ENCODE measurements at places on chromosomes 13 and 19.
A peak's percentile ranks its signal among the peaks of the same experiment; 100 is the strongest.

GRCh38 chr13:46721054-46721453, 75.9 kb downstream of the ESD start:
- no peaks in the 10 kb centered on the region for H3K27me3 ChIP-seq
- H3K36me3 ChIP-seq: peaks cover 23% of the 10 kb centered on the region
- no peaks in the 10 kb centered on the region for H3K4me1 ChIP-seq
- no peak overlapping the region for H3K4me3 ChIP-seq
- peak; percentile 65 for DNase-seq

DNA sequence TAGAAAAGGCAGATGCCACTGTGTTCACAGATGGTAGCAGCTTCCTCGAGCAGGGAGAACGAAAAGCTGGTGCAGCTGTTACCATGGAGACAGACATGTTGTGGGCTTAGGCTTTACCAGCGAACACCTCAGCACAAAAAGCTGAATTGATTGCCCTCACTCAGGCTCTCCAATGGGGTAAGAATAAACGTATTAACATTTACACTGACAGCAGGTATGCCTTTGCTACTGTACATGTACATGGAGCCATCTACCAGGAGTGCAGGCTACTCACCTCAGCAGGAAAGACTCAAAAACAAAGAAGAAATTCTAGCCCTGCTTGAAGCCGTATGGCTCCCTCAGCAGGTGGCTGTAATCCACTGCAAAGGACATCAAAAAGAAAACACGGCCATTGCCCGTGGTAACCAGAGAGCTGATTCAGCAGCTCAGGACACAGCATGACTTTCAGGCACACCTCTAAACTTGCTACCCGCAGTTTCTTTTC, 197.7 kb downstream of the ZNF737 start:
- no peak for DNase-seq
- no peaks in the 10 kb centered on the region for H3K4me1 ChIP-seq
- peaks cover 1% of the 10 kb centered on the region for H3K27me3 ChIP-seq

DNA sequence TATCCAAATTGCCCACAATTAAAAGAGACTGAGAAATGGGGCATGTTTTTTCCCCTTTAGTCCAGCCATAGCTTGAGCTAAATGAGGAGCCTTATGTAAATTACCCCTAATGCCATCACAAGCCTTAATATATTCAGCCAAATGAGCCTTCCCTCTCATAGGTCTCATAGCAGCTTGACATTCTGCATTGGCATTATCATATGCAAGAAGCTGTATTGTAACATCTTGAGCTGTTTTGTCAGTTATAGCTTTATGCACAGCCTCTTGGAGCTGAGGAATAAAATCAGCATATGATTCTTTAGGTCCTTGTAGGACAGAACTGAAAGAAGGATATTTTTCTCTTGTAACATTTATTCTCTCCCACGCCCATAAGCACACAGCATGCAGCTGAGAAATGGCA, 153.2 kb downstream of the ZNF486 start:
- no peak overlapping the region for H3K4me3 ChIP-seq
- no peaks in the 10 kb centered on the region for H3K36me3 ChIP-seq
- peaks cover 1% of the 10 kb centered on the region for H3K4me1 ChIP-seq

- no peaks in the 10 kb centered on the region for H3K36me3 ChIP-seq
- no peaks in the 10 kb centered on the region for H3K27me3 ChIP-seq
- DNase-seq: no peak
- no peak overlapping the region for H3K4me3 ChIP-seq
These were observed 429.3 kb downstream of the PCDH20 start for GRCh38 chr13:60986301-60986700.

DNA sequence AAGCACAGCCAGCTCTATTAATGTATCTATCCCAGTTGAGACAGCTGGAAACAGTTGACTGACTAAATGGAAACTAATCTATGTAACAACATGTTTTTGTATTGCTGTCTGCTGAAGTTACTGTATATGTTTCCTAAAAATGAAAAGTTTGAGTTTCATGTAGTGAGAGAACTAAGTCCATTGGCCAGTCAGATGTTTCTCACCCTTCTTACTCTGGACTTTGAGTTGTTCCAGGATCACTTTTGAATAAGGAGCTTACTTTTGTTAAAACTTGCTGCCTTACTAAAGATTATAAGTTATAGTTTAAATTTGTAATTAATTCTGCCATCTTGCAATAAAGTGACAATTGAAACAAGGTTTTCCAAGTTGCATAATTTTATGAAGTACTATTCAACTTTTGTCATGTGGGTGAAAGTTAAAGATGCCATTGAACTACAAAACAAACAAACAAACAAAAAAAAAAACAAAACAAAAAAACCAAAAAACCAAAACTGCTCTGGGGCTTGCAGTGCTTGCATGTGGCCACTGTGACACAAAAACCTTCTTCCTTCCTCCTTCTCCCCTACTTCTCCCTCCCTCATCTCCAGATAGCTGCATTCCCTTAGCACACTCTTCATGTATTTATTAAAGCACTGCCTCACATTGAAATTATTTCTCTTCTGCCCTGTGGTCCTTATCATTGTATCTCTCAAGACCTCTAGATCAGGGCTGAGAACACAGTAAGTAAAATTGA, 15.3 kb downstream of the WDFY2 start:
- no peak for DNase-seq
- H3K27me3 ChIP-seq: no peaks in the 10 kb centered on the region
- peaks cover 27% of the 10 kb centered on the region for H3K4me1 ChIP-seq
- H3K4me3 ChIP-seq: no peak overlapping the region
- peaks cover 13% of the 10 kb centered on the region for H3K36me3 ChIP-seq

DNA sequence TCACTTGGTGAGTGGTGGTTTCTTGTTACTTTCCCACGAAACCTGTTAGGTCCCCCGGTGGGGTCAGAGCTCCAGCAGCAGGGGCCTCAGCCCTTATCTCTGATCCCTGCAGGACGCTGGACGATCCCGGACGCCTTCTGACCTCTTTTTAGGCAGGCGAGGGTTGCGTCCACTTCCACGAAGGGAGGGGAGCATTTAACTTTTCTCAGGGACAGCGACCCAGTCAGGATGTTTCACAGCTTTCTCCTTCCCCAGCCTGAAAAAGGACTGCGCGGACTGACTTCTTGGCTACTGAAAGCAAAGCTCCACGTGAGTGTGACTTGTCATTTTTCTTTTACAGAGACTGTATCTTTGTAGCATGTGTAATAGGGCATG, 692 bp downstream of the ZNF234 start:
- H3K36me3 ChIP-seq: peaks cover 32% of the 10 kb centered on the region
- H3K4me1 ChIP-seq: peaks cover 15% of the 10 kb centered on the region
- peak overlapping the region; percentile 95 for H3K27ac ChIP-seq
- DNase-seq: peak; percentile 8
- H3K4me3 ChIP-seq: peak overlapping the region; percentile 88

GRCh38 chr13:23468811-23469210, 35.3 kb upstream of the SACS start:
- no peak for DNase-seq
- H3K27me3 ChIP-seq: peaks cover 8% of the 10 kb centered on the region
- no peak overlapping the region for H3K4me3 ChIP-seq
- peaks cover 6% of the 10 kb centered on the region for H3K4me1 ChIP-seq

DNA sequence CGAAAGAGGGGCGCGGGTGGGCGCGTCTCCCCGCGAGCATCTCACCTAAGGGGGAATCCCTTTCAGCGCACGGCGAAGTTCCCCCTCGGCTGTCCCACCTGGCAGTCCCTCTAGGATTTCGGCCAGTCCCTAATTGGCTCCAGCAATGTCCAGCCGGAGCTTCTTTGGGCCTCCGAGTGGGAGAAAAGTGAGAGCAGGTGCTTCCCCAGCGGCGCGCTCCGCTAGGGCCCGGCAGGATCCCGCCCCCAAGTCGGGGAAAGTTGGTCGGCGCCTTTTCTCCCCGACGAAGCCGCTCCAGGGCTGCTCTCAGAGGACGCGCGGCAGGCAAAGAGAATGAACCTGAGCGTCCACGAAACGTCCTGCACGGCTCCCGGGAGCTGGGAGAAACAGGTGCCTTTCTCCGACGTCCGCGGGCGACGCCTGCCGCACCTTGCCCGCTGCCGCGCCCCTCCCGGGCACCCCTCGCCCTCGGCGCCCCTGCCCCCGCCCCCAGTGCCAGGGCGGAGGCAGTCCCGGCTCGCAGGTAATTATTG, 366 bp upstream of the KL start:
- peak; percentile 14 for DNase-seq
- H3K27ac ChIP-seq: no peak overlapping the region
- H3K36me3 ChIP-seq: no peaks in the 10 kb centered on the region
- peak overlapping the region; percentile 41 for H3K4me3 ChIP-seq
- H3K4me1 ChIP-seq: peaks cover 12% of the 10 kb centered on the region

GRCh38 chr13:20812890-20813289, 39.1 kb upstream of the EEF1AKMT1 start:
- H3K27me3 ChIP-seq: no peaks in the 10 kb centered on the region
- peaks cover 28% of the 10 kb centered on the region for H3K36me3 ChIP-seq
- no peak for DNase-seq
- peaks cover 4% of the 10 kb centered on the region for H3K4me1 ChIP-seq

DNA sequence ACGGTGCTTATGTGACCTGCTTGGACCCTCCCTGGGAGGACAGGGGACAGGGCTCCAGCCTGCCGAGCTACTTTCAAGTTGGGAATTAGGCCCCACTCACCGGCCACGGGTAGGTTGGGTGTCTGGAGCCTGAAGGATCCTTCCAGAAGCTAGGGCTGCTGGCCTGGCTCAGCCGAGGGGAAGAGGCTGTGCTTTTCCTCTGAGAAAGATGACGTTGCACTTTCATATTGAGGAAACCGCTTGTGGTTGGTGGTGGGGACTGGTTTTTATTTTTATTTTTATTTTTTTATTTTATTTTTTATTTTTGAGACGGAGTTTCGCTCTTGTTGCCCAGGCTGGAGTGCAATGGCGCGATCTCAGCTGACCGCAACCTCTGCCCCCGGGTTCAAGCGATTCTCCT, at the start of gene TMEM150B:
Gene TMEM150B (minus strand): TSS at position 170 of the 400 bp plus-strand sequence. CDS start 4,305 bp downstream, outside the sequence.
- no peak within 1 kb of the TSS for H3K27ac ChIP-seq
- no peak within 1 kb of the TSS for H3K4me3 ChIP-seq
- DNase-seq: no peak
- peaks cover 8% of the 10 kb centered on the region for H3K27me3 ChIP-seq
- H3K4me1 ChIP-seq: no peaks in the 10 kb centered on the region

- no peak overlapping the region for H3K4me3 ChIP-seq
- H3K4me1 ChIP-seq: peaks cover 30% of the 10 kb centered on the region
- H3K36me3 ChIP-seq: no peaks in the 10 kb centered on the region
- H3K27ac ChIP-seq: no peak overlapping the region
- no peak for DNase-seq
- no peaks in the 10 kb centered on the region for H3K27me3 ChIP-seq
These were observed 442.9 kb downstream of the FOXO1 start for GRCh38 chr13:40223585-40223984.

GRCh38 chr13:51613535-51613934, 29.3 kb downstream of the WDFY2 start:
- DNase-seq: no peak
- no peaks in the 10 kb centered on the region for H3K27me3 ChIP-seq
- peaks cover 18% of the 10 kb centered on the region for H3K4me1 ChIP-seq

DNA sequence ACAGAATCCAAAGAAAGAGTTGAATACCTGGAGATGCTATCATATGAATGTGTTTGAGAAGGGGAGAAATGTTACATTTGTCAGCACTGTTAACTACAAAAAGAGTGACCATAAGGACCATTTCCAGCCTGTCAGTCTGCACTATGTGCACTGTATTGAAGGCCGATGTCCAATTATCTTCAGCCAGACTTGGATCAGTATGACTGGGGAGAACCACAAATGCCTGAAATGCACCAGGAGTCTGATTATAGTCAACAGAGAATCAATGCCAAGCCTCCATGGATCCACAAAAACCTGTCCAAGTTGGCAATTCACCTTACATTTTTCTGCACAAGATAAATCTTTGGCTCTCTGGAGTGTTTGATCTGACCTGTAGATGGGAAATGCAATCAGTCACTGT, 697.5 kb upstream of the SGCG start:
- H3K4me3 ChIP-seq: no peak overlapping the region
- DNase-seq: no peak
- H3K4me1 ChIP-seq: no peaks in the 10 kb centered on the region
- no peak overlapping the region for H3K27ac ChIP-seq
- no peaks in the 10 kb centered on the region for H3K36me3 ChIP-seq
- no peaks in the 10 kb centered on the region for H3K27me3 ChIP-seq

DNA sequence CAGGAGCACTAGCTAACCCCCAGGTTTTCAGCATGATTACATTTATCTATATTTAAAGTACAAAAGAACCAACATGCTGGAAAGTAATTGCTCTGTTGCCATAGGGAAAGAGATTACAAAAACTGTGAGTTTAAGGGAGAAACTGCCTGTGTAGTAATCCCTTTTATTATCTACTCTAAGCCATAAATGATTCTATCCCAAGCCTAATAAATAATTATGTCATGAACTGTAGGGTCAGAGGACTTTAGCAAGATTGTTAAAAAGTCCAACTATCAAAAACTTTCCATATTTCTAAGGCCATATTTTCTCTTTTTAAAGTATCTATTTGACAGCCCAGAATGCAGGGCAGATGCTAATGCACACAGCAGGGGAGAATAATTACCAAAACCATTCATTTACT, 573.8 kb upstream of the MIR17HG start:
- no peak overlapping the region for H3K4me3 ChIP-seq
- no peak overlapping the region for H3K27ac ChIP-seq
- no peaks in the 10 kb centered on the region for H3K27me3 ChIP-seq
- H3K36me3 ChIP-seq: no peaks in the 10 kb centered on the region
- DNase-seq: no peak
- H3K4me1 ChIP-seq: no peaks in the 10 kb centered on the region

GRCh38 chr13:102703726-102704035, 8.8 kb upstream of the METTL21C start:
- no peak overlapping the region for H3K27ac ChIP-seq
- no peaks in the 10 kb centered on the region for H3K4me1 ChIP-seq
- H3K27me3 ChIP-seq: peaks cover 1% of the 10 kb centered on the region
- no peak overlapping the region for H3K4me3 ChIP-seq

- H3K27ac ChIP-seq: no peak overlapping the region
- H3K4me1 ChIP-seq: peaks cover 19% of the 10 kb centered on the region
- DNase-seq: no peak
These were observed 42.2 kb downstream of the CCNE1 start for GRCh38 chr19:29854033-29854432.

- H3K4me3 ChIP-seq: no peak overlapping the region
- H3K36me3 ChIP-seq: peaks cover 2% of the 10 kb centered on the region
- peaks cover 7% of the 10 kb centered on the region for H3K4me1 ChIP-seq
- H3K27ac ChIP-seq: no peak overlapping the region
- H3K27me3 ChIP-seq: peaks cover 23% of the 10 kb centered on the region
These were observed 10.0 kb downstream of the GTPBP3 start for GRCh38 chr19:17347361-17347760.

GRCh38 chr19:19463348-19464117, 51.8 kb downstream of the TSSK6 start:
- peak overlapping the region; percentile 71 for H3K27ac ChIP-seq
- peaks cover 56% of the 10 kb centered on the region for H3K36me3 ChIP-seq
- H3K4me1 ChIP-seq: peaks cover 64% of the 10 kb centered on the region
- no peak for DNase-seq
